ENCODE measurements at places on chromosomes 16 and 17.

DNA sequence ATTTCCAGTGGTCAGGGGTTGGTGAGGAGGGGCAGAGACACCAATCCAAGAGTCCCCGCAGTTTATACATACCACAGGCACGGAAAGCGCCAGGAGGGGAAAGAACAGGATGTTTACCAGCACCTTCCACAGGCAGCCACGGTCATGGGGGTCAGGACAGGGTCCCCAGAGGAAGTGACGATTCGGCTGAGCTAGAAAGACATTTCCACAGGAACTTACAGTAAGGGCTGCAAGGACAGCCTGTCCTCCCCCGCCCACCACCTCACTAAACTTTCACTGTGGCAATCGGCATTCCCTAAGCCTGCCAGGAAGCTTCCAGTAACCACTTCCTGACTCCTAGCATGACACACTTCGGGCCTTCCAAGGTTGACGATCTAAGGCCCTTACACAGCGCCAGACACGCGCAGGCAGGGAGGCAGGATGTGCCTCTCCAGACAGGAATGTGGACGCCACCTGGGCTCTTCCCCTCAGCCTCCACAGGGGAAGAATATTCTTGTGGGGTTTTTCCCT is 1.2 kb upstream of the MT2A start:
- no peak for DNase-seq

DNA sequence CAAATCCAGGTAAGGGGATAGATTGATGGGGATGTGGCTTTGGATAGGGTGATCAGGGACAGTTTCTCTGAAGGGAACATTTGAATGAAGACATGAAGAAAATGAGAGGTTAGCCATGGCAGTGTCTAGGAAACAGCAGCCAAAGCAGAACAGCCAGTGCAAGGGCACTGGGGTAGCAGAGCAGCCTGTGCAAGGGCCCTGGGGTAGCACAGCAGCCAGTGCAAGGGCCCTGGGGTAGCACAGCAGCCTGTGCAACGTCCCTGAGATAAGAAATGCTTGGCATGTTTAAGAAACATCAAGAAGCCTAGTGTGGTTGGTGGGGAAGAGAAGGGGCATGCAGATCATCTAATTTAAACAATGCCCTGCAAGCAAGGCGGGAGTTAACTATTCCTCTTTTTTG is 128.5 kb downstream of the IRX5 start:
- DNase-seq, result no peak

DNA sequence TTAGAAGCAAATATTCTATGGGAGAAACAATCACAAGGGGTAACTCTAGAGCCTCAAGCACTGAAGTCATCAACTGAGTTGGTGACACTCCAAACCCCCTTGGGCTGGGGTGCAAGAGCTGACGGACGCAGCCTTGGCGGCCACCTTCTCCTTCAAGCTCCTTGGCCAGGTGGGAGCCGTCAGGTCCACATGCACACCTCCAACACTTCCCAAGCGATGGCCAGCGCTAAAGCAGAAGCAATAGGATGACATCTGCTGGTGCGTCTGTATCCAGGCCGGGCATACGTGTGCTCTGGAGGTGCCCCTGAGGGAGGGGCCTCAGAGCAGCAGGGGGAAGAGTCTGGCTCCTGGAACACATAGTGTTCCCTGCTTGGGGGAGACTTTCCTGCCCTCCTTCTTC is 12.2 kb upstream of the FOXJ1 start:
- DNase-seq, result no peak

GRCh38 chr17:36779550-36779949 is 157.7 kb upstream of the LHX1 start:
- no peak for DNase-seq

All from activated T-cell treated with anti-CD3 and anti-CD28 coated beads, Interleukin-2, amount 50 U/mL, for 72 hours (primary cell).